Fibroblast of the conjunctiva (primary cell): ENCODE measurements at places on chromosomes 7 and 10.
A peak's percentile ranks its signal among the peaks of the same experiment; 100 is the strongest.

- DNase-seq = no peak
These were observed 972 bp downstream of the PHYH start for GRCh38 chr10:13298748-13299436.

GRCh38 chr10:73097305-73097670, 622 bp upstream of the P4HA1 start:
- no peak for DNase-seq

DNA sequence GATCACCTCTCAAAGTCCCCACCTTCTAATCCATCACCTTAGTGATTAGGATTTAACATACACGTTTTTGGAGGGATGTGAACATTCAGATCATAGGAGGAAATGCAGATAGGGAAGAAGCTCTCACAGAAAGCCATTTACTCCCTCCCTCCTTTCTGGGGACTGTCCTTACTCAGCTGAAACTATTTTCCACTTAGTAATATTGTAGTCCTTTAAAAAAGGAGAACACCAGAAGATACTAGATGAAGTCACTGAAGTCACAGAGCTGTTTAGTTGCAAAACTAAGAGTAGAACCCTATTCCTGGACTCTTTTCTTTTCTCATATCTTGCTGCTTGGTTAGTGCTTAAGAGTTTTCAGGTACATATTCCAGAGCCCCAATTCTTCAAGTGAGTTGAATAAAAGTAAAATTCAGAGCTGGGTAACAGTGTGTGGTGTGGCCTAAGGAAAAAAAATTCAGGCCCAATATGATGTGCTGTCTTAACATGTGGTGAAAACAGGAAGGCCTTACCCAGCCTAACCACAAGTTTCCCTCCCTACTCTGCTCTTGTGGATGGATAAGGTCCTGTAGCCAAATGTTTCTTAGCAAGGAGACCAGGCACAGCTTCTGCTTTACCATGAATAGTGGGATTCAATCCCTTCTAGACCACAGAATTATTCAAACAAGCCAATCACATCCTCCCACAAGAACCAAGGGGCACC, 135.7 kb downstream of the INHBA start:
- no peak for DNase-seq

DNA sequence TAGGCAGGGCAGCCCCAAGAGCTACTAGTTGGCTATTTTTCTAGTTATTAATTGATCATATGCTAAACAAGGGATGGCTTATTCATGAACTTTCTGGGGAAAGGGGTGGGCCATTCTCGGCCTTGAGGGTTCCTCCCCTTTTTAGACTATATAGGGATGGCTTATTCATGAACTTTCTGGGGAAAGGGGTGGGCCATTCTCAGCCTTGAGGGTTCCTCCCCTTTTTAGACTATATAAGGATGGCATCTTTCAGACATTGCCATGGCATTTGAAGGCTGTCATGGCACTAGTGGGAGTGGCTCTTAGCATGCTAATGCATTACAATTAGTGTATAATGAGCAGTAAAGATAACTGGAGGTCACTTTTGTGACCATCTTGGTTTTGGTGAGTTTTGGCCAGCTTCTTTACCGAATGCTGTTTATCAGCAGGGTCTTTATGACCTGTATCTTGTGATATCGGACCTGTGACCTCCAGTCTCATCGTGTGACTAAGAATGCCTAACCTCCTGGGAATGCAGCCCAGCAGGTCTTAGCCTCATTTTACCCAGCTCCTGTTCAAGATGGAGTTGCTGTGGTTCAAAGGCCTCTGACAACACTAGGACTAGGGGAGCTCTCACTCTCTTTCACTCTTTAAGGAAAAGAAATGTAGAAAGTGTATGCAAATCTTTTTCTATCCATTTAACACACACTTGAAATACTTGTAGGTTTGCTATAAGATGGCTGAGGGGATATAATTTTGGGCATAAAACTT, 7.8 kb downstream of the FHIP2A start:
- no peak for DNase-seq

DNA sequence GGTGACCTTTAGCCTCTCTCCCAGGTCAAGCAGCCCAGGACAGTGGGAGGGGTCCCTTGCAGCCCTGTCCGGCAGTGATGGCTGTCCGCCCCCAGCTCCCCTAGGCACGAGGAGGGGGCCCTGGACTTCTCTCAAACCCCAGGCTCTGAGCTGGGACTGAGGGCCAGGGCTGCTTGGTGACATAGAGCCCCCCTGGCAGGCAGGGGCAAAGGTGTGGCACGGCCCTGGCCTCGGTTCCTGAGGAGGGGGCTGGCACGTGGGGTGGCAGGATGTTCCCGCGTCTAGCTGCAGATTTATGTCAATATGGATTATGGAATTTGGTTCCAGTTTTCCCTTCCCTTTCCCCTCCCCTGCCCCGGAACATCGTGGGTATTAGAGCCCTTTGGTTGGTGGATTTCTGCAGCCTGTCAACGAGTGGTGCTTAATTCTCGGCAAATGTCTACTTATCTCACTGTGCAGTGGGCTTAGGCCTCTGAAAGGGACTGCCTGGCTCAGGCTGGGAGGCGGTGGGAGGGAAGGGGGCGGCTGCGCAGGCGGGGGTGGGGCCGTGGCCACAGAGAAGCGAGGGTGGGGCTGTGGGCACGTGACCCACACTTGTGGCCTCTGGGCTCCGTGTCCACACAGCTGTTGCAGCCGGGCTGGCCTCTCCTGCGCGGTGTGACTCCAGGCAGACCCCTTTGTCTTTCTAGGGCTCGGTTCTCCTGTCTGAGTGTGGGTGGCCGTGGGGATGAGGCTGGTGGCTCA, 19.3 kb downstream of the UNCX start:
- no peak for DNase-seq

DNA sequence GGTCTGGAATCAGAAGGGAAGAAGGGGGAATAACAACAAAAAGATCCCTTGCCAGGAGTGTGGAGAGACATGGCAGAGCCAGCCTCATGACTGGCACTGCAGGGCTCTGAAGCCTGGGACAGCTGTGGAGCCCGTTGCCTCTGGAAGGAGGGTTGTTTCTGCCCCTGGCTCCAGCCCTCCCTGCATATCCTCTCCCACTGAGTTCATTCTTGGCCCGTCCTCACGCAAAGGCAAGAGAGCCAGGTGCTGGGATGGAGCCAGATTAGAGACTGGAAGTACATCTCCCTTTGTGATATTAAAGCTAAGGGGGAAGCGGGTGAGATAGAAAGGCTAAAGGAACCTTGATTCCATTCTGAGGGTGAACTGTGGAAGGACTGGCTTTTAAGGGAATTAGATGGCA, 141.5 kb upstream of the NPVF start:
- DNase-seq = no peak

DNA sequence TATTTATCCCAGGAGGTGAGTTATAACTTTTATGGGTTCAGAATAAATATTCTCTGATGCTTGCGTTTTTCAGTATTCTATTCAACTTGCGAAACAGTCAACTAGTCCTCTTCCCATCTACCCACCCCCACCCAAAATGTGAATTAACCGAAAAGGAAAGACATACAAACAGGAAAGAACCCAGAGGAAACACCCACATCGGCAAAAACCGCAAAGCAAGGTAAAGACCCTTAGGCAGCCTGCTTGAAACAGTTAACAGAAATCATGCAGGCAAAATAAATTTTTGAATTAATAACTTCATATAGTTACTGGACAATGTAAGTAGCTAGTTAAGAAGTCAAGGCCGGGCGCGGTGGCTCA, 5.4 kb downstream of the ZC3HAV1 start:
- DNase-seq = no peak

GRCh38 chr7:108164946-108165345, 34.8 kb upstream of the LAMB4 start:
- DNase-seq = no peak

DNA sequence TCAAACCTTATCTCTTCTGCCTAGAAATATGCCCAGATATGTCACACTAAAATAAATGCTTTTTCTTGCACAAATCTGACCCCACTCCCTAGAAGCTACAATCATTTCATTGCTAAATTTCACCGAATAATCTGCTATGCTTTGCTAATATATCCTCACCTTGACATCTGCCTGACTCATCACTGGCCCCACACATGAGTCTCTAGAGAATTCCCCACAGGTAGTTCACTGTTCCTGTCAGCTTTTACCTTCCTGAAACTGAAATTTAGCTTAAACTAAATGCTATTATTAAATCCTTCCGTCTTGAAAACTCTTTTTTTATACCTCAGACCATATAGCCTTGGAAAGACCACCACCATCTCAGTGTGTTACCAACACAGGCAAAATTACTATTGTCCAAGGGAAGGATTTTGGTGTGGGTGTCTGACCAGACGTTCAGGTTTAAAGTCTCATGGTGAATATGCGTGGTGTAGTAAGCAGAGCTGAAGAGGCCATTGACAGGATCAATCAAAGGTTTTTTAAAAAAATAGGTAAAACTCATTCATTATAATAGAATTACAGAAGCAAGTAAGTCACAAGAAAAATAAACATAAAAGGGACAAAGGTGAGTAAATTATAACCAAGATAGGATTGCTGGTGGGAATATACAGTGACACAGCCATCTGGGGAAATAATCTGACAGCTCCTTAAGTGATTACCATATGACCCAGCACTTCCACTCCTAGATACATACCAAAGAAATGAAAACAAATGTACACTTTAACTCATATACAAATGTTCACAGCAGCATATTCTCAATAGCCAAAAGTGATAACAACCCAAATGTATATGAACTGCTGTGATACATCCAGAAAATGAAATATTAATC, 173.5 kb downstream of the KMT2E start:
- DNase-seq = no peak

- DNase-seq = no peak
These were observed 29.7 kb downstream of the HTRA1 start for GRCh38 chr10:122490786-122491680.

GRCh38 chr7:134458341-134458805, 527 bp downstream of the AKR1B1 start:
- no peak for DNase-seq

GRCh38 chr10:121485436-121486139, 112.7 kb downstream of the FGFR2 start:
- DNase-seq = no peak

GRCh38 chr10:91879515-91880170, 29.6 kb downstream of the FGFBP3 start:
- no peak for DNase-seq

DNA sequence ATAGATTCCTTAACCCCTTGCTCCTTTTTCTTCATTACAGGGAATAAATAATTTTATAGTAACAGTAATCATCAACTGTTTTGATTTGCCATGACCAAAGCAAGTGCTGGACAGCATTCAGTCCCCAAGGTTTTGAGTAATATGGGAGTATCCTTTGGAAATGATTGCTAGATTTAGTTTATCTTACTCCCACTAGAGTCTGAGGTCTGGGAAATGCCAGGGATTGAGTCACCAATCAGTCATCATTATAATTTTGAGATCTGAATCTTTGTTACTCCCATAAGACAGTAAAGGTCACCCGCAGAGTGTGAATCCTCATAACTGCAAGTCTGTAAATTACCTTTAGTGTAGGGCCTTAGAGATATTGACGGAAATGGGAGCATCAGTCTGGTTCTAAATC, 133.7 kb upstream of the SEMA3E start:
- DNase-seq = no peak

GRCh38 chr10:80662429-80663261, 124.9 kb downstream of the SH2D4B start:
- peak; percentile 75 for DNase-seq

DNA sequence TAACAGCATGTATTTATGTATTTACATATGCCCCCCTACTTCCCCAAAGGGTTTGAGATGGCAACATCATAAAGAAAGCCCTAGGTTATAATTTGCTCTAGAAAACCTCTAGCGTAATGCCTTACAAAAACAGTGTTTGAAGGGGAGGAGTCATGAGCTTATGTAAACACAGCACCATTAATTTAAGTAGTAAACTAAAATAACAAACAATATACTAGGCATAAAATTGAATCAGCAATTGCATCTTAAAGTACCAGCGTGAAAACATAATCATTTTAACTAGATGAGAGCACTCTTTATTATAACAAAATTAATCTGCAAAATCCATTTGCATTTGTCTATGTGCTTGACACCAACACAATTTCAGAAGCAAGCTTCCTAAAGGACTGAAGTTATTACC, 507.2 kb upstream of the NRP1 start:
- DNase-seq = no peak

GRCh38 chr10:93173967-93174845, 100.5 kb downstream of the CYP26A1 start:
- DNase-seq = no peak

- no peak for DNase-seq
These were observed 123.6 kb downstream of the ADCYAP1R1 start for GRCh38 chr7:31175672-31176071.

DNA sequence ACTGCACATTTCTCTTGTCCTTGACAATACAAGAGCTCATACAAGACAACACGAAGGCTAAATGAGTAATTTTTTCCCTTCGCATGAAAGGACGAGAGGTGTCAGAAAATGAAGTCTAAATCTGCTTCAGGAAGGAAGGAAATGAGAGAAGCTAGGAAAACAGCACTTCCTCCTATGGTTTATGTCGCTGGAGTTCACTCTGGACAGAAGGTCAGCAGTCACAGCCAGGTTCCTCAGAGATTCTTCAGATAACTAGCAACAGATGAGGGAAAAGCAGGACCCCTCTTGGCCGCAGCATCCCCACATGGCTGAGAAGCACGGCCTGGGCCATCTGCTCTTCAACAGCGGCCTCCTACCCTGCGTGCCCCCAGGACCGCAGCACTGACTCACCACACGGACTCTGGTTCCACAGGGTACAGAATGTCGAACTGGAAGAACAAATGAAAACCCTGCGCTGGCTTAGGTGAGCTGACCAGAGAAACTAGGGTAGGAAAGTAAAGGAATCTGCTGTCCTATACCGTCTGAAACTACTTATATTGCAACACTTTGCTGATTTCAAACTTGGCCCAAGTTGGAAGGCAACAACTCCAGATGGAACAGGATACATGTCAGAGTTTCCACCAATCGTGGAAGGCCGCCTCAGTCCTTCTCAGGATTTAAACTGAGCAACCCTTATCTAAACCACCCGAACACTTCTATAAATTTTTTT, 26.3 kb downstream of the DNMBP start:
- DNase-seq = peak; percentile 78

DNA sequence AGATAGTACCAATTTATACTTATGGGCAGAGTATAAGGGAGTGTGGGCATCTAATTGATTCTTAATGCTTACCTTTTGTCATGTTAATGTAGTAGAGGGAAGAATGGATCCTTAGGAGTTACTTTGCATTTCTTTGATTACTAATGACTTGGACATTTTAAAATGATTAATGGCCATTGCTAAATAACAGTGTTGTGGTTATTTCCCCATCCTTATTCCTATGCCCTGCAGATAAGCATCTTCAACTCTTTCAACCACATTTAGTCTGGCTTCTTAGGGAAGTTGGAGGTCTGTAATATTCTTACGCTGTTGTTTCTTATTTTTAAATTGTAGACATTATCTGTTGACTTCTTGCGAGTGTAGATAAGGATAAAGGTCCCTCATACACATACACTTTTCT, 37.2 kb downstream of the KAT6B start:
- DNase-seq = no peak

- DNase-seq = no peak
These were observed 28.4 kb upstream of the CRHR2 start for GRCh38 chr7:30710669-30711068.

GRCh38 chr7:133941496-133941895, 185.6 kb upstream of the LRGUK start:
- no peak for DNase-seq
